ENCODE measurements at places on chromosomes 7 and 10.

DNA sequence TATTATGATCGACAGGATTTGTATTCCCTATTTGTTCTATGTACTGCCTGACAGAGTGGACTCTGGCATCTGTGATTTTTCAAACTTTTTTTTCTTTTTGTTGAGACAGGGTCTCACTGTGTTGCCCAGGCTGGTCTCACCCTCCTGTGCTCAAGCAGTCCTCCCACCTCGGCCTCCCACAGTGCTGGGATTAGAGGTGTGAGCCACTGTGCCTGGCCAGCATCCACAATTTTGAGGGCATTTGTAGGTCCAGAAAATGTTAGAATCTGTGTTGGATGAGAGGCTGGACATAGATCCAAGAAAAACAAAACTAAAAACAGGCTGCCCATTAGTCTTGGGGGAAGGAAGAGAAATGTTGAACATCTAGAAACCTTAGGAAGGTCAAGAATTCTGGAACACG lies 34.3 kb downstream of the SGPL1 start:
- DNase-seq, result no peak

DNA sequence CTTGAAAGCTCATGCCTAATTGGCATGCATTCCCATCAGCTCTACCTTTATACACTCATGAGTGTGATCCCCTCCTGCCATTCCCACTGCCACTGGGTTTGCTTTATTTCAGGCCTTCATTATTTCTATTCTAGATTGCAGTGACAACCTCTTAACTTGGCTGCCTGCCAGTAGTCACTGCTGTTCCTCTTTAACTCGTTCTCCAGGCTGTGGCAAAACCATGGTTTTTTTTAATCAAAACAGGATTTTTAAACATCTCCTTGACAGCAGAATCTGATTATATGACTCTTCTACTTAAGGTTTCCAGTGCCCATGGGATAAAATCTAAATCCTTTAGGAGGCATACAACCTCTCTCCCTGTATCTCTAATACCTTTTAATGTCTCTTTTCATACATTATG lies 223.7 kb upstream of the PCDH15 start:
- peak; percentile 52 for DNase-seq

GRCh38 chr10:38118072-38118807 lies 24.1 kb downstream of the ZNF37A start:
- no peak for DNase-seq

DNA sequence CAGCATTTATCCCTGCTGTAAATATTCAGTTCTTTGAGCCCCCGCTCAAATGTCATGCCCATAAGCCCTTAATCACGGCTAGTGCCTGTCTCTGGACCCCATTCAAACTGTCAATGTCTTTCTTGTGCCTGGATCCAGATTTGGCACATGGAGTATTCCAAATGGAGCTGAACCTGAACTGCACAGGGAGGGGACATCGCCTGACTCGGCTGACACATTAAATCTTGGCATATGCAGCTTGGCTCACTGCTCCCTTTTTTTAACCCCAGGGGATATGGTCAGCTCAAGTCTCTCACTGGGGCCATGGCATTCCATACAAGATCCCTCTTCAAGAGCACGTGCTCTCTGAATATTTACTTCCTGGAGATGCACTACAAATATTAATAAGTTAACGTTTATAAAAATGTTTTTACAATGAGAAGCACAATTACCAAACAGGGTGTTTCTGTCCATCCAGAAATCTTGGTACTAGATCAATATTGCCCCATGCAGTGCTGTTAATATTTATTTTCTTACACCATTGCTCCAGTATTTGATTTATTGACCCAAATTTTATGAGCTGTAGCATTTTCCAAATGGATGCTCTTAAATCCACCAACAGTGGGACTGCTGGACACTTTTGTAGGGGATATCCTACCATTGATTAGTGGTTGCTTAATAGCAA lies 57.4 kb downstream of the FGFR2 start:
- no peak for DNase-seq

DNA sequence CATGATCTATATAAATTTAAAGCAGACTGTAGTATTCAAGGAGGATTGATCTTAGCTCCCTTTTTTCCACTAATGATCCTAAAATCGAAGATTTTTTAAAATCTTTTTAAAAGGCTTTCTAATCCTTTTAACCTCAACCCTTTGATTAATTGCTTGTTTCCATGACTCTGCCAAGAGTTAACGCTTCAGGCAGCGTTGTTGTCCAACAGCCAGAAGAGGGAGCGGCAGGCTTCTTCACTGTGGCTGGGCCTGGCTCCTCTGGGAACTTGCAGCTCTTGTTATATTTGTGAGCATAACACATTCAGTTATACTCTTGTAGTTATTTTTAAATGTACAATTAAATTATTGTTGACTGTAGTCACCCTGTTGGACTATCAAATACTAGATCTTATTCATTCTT lies 26.3 kb downstream of the CRCP start:
- peak; percentile 11 for DNase-seq

- DNase-seq, result peak; percentile 76
Measured at GRCh38 chr7:73341877-73342276, 13.9 kb downstream of the FKBP6 start.

GRCh38 chr10:34403512-34403911 lies 411.6 kb downstream of the PARD3 start:
- DNase-seq, result no peak

DNA sequence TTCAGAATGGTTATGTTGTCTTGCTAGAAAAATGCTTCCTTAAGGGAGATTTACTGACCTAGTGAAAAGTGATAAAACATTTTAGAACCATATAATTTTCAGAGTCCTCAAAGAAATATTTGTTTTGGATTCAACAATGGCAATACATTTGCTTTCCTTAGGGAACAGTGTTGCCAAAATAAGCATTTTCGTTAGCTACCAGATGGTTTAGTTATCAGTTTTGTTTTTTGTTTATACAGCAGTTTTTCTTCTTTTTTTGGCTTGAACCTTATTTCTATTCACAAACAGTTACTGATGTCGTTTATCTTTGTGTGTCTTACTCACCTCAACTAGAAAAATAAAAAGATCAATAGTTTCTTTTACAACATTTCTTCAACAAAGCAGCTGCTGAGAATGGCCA lies 48.6 kb downstream of the EXOC4 start:
- DNase-seq, result no peak

- DNase-seq, result no peak
Measured at GRCh38 chr7:144049491-144049890, 743 bp downstream of the OR2A5 start.

DNA sequence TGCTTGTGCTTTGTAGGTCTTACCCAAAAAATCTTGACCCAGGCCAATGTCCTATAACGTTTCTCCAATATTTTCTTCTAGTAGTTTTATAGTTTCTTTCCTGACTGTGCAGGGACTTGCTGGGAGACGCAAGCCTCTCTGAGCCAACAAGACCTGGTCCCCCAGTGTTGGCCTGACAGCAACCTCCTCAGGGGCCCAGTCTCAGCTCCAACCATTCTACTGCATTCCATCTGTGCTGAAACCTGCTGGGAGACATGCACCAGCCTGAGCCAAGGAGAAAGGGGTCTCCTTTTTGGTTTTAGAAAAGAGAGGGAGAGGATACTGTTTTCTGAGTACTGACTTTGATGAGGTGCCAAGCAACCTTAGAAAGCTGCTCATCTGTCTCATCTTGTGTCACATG lies 251.4 kb downstream of the PRKG1 start:
- no peak for DNase-seq

GRCh38 chr10:35424680-35425285 lies 88.5 kb downstream of the CCNY start:
- no peak for DNase-seq

GRCh38 chr10:91381257-91381891 lies 28.8 kb upstream of the HECTD2 start:
- DNase-seq, result peak; percentile 22

DNA sequence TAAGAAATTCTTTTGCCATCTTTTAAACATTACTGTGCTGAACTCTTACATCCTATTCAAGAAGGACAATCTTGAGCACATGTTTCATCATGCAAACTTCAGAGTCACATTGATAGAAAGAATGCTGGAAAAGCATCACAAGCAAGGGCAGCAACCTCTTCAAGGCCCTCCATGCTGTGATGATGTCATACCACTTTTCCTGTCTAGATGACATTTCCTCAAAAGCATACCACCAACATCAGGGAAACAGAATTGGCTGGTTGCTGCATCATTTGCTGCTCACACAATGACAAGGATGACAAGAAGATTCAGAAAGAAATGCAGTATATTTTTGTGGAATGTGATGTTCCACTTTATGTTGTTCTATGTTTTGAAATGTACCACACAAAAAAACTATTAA lies 37.6 kb downstream of the CYP2C8 start:
- no peak for DNase-seq

- DNase-seq, result peak; percentile 80
Measured at GRCh38 chr7:157136372-157136771, 2.4 kb upstream of the UBE3C start.

- no peak for DNase-seq
Measured at GRCh38 chr7:4245135-4245865, 436.8 kb upstream of the FOXK1 start.

- DNase-seq, result no peak
Measured at GRCh38 chr10:109988212-109988596, 19.6 kb upstream of the ADD3 start.

GRCh38 chr7:38040831-38041230 lies 120.4 kb downstream of the EPDR1 start:
- no peak for DNase-seq

DNA sequence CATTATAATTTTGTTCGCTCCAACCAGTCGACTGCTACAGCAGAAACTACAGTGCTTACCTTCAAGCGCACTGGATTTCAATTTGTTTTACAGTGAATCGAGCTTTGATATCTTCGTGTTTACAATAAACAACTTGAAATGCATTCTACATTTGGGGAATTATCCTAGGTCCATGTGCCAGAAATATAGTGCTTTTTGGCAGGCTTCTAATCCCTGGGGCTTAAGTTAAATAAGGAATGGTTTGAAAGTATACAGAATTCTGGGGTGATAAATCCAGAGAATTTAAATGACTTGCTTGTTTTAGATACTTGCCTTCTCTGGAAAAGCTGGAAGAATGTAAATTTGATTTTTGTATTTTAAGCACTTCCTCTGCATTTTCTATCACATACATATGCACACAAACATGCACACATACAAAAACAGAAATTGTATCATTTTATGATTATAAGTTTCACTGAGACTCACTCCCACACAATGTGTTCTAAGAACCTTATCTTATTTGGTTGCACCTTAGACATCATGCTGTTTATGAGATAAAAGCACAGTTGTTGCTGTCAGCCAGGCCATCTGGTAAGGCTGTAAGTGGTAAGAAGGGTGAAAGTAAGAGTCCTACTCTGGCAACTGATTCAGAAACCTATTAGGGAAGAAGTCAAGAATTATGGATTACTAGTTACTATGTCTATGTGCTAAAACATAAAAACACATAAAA lies 347.2 kb upstream of the KCND2 start:
- DNase-seq, result no peak

- peak; percentile 17 for DNase-seq
Measured at GRCh38 chr7:113120647-113121046, 2.3 kb upstream of the SMIM30 start.

DNA sequence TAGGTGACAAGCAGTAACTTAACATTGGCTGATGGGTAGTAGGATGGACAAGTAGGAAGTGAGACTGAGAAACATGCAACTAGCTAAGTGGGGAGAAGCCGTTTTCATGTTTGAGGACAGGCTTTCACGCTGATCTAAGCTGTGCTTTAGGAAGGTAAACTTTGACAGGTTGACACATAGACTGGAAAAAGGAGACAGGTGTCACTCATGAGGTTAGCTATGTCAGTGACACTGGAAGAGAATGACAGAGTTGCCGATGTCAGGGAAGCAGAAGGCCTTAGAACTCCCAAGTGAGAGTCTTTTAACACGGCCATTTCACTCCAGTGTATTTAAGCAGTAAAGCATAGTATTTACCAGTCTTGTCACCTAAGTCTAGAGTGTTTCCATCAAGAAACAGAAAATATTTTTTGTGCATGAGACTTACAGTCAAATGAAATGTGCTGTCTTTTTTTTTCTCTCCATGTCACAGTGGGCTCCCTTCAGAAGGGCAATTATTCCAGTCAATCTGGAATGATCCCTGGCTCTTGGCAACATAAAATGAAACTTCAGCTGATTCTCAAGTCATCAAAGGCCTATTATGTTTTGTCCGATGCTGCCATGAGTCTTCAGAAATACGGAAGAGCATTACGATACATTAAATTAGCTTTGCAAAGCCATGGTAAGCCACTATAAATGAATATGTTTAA lies 20.6 kb downstream of the EDRF1 start:
- no peak for DNase-seq

DNA sequence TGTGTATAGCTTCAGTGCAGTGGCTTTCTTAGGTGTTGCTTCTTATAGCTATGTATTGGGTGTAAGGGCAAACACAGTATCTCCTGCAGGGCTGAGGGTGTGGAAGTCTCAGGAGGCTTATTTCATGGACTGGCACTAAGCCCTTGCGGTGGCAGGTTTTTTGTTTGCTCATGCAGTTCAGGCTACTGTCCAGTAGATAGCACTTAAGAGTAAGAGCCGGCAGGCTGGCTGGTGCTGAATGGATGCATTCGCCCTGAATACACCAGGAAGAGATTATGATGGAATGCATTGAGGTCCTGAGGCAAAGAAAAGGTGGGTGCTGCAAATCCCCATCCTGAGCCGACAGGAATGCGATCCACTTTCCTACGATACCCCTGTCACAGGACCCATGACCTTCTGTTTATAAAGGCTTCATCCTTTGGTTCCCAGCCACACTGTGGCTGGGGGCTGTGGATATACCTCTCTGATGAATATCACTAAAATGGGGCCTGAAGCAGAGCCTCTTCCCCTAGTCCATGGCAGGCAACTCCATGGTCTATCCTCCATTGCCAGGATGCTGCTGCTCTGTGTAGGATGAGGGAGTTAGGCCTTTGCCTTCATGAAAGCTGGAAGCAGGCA lies 44.9 kb downstream of the ANXA8 start:
- DNase-seq, result peak; percentile 51

- DNase-seq, result no peak
Measured at GRCh38 chr10:76072384-76072783, 641.0 kb downstream of the LRMDA start.

DNA sequence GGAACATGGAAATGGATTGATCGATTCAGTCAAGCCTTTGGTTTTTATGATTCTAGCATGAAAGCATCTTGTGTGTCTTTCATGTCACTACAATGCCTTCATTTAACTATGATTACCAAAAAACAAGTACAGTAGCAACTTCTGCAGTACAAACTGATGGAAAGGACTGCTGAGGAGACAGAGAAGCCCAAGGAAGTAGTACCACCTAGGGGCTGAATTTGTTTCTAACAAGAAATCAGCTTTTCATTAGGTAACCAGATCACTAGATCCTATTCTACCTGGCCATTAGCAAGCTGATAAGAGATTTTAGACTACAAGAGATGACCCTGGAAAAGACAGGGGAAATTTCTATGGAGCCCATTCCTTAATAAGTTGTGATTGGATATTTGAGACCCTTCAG lies 3.2 kb upstream of the IFIT1 start:
- peak; percentile 27 for DNase-seq

DNA sequence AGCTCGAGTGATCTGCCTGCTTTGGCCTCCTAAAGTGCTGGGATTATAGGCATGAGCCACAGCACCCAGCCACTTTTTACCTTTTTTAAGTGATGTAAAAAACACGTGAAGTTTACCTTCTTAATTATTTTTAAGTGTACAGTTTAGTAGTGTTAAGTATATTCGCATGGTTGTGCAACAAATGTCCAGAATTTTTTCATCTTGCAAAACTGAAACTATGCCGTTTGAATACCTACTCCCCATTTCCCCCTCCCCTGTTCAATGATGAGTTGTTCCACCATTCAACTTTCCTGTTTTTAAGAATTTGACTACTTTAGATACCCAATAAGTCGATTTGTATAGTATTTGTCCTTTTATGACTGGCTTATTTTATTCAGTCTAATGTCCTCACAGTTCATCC lies 10.9 kb downstream of the NRBF2 start:
- DNase-seq, result peak; percentile 22

Measured in suppressor macrophage (primary cell).